Cardiac atrium fibroblast (primary cell): ENCODE measurements at places on chromosomes 3 and 15. TPM values are rescaled to one million over a fixed set of nuclear protein-coding genes. Genes with fewer than 3 reads are reported as not detected.

PLSCR5 gene
- not detected in 2 replicates for total RNA-seq

PLXNA1 gene
- total RNA-seq: 43.0 and 47.8 TPM in 2 replicates

ADAMTS9 gene
- total RNA-seq: 9.7 and 28.2 TPM in 2 replicates

CRABP1 gene
- total RNA-seq: not detected in 2 replicates

CATSPER2 gene
- total RNA-seq: under 0.01 TPM in 1 of 2 replicates, not detected in the other

MYD88 gene
- total RNA-seq: 23.0 and 29.2 TPM in 2 replicates

NR1I2 gene
- total RNA-seq: not detected in 2 replicates

TRPC1 gene
- 5.4 and 7.3 TPM in 2 replicates for total RNA-seq

ATP8B4 gene
- 0.18 and 0.49 TPM in 2 replicates for total RNA-seq

ZNF502 gene
- total RNA-seq: 3.6 and 5.4 TPM in 2 replicates
